ENCODE measurements at places on chromosomes 3 and 15.

GRCh38 chr3:66140743-66141372 lies 79.9 kb upstream of the SLC25A26 start:
- no peak for DNase-seq

DNA sequence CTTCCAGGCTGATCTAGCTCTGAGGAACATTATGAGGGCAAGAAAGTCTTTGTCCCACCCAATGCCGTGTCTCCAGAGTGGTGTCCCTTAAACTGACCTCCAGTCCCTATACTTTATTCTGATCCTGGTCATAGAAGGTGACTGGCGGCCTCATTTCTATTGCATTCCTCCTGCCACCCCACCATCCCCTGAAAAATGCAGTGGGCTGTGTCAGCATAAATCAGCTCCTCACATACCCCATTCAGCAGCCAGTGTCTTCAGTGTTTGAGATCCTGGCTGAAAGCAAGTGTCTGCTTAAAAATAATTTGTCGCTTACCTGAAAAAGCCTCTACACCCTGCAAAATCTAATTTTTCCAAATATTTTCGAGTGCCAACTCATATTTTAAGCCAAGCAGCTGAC lies 346.1 kb downstream of the FEZF2 start:
- no peak for DNase-seq

- no peak for DNase-seq
Observed at GRCh38 chr3:21944251-21944650, 193.2 kb upstream of the ZNF385D start.

- no peak for DNase-seq
Observed at GRCh38 chr3:156681002-156681401, 6.6 kb downstream of the TIPARP start.

GRCh38 chr3:36219398-36219797 lies 160.9 kb upstream of the STAC start:
- no peak for DNase-seq

Data from activated CD8-positive, alpha-beta memory T cell treated with anti-CD3 and anti-CD28 coated beads for 24 hours (primary cell).